Thoracic aorta (tissue), 2 donors: ENCODE measurements at places on chromosomes 13 and 19. TPM values are rescaled to one million over a fixed set of nuclear protein-coding genes. Genes with fewer than 3 reads are reported as not detected.

DNA sequence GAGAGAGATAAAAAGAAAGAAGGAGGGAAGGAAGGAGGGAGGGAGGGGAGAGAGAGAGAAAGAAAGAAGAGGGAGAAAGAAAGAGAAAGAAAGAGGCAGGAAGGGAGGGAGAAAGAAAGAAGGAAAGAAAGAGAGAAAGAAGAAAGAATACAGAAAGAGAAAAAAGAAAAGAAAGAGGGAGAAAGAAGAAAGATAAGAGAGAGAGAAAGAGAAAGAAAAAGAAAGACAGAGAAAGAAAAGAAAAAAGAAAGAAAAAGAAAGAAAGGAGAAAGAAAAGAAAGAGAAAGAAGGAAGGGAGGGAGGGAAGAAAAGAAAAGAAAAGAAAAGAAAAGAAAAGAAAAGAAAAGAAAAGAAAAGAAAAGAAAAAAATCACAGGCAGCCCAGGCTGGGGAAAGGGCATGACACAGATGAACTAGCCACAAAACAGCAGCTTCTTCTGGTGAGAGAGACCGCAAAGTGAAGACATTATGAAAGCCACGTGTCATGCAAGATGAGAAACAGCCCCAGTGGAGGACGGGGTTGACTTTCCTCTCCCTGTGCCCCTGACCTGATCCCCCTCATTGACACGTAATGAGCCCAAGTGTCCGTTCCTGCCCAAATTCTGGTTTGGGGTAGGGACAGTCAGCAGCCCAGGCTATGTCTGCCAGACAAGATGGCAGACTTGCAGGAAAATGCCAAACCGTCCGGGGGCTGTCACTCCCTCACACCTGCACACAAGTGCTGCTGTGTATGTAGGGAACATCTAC is 102.1 kb downstream of the INSR start:
- no peak for DNase-seq
- no peaks in the 10 kb centered on the region for H3K36me3 ChIP-seq
- H3K27ac ChIP-seq = no peak overlapping the region

GRCh38 chr19:22260499-22260898 is 25.7 kb upstream of the ZNF729 start:
- no peaks in the 10 kb centered on the region for H3K36me3 ChIP-seq
- H3K4me1 ChIP-seq = no peaks in the 10 kb centered on the region
- no peak for DNase-seq

GRCh38 chr19:958967-959855 is 24.9 kb upstream of the WDR18 start:
- H3K36me3 ChIP-seq = no peaks in the 10 kb centered on the region
- no peaks in the 10 kb centered on the region for H3K27me3 ChIP-seq
- no peak overlapping the region for H3K4me3 ChIP-seq

Gene SOX1
- not detected for total RNA-seq

Gene PRR19
- total RNA-seq = not detected

DNA sequence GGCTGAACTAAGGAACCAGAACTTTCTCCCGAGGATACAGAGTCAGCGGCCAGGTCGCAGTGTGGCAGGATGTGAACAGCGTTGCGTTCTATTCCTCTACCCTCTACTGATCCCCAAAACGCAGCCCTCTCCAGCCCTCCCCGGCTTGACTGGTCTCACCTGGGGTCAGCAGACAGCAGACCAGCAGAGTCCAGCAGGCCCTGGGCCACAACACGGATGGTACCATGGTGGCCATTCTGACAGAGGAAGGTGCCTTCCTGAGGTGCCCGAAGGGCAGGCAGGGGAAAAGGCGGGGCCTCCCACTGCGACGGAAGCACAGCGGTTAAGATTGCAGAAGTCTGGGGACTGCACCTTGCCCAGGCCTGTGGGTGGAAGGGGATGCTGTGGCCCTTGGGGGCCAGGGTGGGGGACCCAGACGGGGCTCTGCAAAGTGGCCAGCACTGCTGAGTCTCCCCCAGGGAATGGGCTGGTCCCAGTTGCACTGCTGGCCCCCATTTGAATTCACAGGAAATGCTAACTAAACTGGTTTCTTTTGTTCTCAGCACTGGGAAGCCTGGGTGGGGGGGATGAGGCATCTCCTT is at the start of gene ICAM3:
Gene ICAM3, minus strand, starts transcription at position 245 of the 581 bp plus-strand sequence. Its CDS starts 10 bp downstream, at position 235.
- no peaks in the 10 kb centered on the region for H3K27me3 ChIP-seq
- no peaks in the 10 kb centered on the region for H3K4me1 ChIP-seq
- peak within 1 kb of the TSS; percentile 29 for H3K4me3 ChIP-seq
- H3K27ac ChIP-seq = no peak within 1 kb of the TSS

GRCh38 chr19:32631381-32631780 is 43.6 kb downstream of the ANKRD27 start:
- peaks cover 31% of the 10 kb centered on the region for H3K36me3 ChIP-seq
- no peaks in the 10 kb centered on the region for H3K27me3 ChIP-seq
- DNase-seq = no peak
- no peaks in the 10 kb centered on the region for H3K4me1 ChIP-seq
- H3K27ac ChIP-seq = no peak overlapping the region

DNA sequence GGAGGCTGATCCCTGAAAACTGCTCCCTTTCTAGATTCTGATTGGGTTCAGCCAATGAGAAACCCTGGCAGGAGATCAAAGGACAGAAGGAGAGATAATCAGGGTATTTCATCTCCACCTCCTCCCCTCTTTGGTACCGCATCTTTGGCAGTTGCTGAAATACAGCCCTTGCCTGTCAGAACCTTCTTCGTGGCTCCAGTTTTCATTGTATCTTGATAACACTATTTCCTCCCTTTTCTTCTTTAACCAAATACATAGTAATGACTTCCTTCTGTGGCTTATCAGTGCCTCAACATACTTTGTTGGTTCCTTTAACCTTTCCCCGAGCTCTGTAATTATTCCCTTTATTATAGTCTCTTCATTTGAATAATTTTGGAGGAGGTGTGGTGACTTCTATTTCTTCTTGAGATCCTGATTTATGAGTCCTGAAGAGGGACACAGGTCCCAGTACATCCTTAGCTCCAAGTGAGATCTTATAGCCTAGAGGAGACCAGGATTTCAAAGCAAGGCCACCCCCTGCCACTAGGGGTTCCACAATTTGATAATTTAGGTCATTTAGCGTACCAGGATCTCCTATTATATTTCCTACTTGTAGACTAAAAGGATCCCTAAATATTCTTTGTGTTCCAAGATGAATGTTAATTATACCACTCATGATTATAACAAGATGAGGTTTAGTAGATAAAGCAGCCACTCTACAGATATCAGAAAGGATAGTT is 98.0 kb downstream of the EDNRB start:
- no peak overlapping the region for H3K27ac ChIP-seq
- H3K27me3 ChIP-seq = no peaks in the 10 kb centered on the region
- no peak for DNase-seq

DNA sequence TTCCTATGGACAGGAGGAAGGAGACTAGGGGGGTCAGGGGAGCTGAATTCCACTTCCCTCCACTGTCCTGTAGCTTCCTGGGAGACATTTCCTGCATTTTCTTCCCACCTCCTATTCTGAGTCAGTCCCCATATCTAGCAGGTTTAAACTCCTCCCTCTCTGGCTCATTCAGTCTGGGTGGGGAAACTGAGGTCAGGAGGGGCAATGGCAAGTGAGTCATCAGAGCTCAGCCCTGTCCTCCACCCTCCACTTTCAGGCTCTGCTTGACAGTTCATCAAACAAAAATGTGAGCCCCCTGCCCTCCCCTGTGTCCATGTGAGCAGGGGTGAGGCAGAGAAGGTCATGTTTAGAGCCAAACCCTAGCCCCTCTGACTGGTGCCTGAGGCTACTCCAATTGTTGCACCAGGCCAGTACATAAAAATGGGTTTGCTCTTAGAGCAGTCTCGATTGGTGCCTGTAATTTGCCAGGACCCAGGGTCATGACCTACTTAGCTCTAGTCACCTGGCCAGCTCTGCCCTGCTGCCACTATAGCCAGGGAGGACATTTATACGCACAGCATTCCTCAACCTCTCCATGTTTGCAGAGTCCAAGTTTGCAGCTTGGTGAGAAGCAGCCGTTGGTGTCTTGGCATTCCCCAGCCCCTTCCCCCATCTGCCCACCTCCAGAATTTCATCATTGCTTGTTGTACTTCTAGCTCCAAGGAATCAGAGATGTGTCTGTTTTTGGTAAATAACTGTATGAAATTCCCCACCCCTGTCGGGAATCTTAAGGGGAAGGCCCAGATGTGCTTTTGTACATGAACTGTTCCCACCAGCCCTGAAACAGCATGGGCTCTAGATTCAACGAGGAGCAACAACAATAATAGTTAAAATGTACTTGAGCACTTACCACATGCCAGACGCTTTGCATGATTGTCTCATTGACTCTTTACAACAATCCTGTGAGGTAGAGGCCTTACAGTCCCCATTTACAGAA is 20.7 kb downstream of the SAMD4B start:
- no peak overlapping the region for H3K4me3 ChIP-seq
- peaks cover 23% of the 10 kb centered on the region for H3K36me3 ChIP-seq
- H3K4me1 ChIP-seq = peaks cover 7% of the 10 kb centered on the region
- H3K27ac ChIP-seq = peak overlapping the region; percentile 37
- no peak for DNase-seq

- H3K27ac ChIP-seq = no peak overlapping the region
- no peaks in the 10 kb centered on the region for H3K27me3 ChIP-seq
- DNase-seq = no peak
- H3K4me3 ChIP-seq = no peak overlapping the region
Observed at GRCh38 chr19:44640518-44640917, 3.2 kb upstream of the PVR start.

DNA sequence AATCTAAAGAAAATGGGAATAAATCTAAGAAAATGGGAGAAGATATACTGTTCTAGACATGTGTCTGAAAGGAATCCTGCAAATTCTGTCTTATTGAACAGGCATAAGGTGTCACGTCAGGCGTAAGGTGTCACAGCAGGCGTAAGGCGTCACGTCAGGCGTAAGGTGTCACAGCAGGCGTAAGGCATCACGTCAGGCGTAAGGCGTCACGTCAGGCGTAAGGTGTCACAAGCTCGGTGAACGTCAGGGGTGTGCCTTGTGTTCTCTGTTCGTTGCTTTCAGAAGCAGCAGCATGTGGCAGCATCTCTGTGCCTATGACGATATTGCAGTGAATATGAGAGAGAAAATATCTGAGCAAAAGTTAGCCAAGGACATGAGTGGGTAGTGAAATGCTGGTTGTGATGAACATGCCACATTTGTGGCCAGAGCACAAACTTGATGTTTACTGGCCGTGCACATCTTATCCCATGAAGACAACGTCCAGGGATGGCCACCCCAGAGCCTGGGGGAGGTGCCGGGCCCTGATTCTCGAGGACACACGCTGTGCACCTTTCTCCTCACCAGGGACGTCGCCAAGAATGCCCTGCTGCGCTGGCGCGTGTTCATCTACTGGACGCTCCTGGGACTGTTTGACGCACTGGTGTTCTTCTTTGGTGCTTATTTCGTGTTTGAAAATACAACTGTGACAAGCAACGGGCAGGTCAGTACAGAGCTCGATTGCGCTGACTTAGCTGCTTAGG is 107.0 kb upstream of the MCF2L start:
- H3K36me3 ChIP-seq = no peaks in the 10 kb centered on the region
- no peak for DNase-seq
- no peak overlapping the region for H3K27ac ChIP-seq
- no peaks in the 10 kb centered on the region for H3K27me3 ChIP-seq
- no peaks in the 10 kb centered on the region for H3K4me1 ChIP-seq

Gene TUBB4A
- not detected for total RNA-seq

Gene C1QTNF9B
- not detected for total RNA-seq

Gene IGFL4
- not detected for total RNA-seq

DNA sequence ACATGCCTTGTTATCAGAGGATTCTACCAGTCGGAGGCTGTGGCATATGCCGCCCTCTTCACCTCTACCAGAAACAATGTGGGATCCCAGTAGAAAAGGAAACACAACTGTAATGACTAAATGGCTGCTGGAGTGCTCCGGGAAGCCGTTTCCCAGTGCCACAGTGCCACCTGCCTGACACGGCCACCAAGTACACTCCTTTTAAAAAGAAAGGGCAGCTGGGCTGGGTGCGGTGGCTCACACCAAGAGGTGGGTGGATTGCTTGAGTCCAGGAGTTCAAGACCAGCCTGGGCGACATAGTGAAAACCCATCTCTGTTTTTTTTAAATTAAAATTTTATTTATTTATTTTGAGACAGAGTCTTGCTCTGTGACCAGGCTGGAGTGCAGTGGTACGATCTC is 67.3 kb downstream of the TRPM4 start:
- H3K4me3 ChIP-seq = no peak overlapping the region
- DNase-seq = no peak
- H3K27me3 ChIP-seq = no peaks in the 10 kb centered on the region

Gene ZGLP1
- not detected for total RNA-seq

GRCh38 chr13:39607876-39608275 is 4.9 kb upstream of the LHFPL6 start:
- DNase-seq = no peak
- H3K27ac ChIP-seq = no peak overlapping the region

Gene RFPL4A
- total RNA-seq = not detected

DNA sequence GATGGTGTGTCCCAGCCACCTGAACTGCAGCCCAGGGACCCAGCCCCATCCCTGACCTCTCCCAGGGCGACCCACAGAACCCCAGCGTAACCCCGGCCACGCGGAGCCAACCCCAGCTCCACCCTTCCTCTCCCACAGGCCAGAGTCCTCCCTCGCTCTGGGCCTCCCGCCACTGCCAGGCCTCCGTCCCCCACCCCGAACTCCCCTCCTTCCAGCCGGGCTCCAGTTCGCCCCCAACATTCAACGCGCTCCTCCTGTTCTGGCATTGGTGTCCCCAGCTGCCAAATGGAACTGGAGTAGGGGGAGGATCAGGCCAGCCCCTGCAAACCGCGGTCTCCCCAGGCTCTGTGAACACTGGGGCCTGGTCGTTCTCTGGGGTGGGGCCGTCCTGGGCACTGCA is 7.4 kb downstream of the LINGO3 start:
- no peaks in the 10 kb centered on the region for H3K27me3 ChIP-seq
- H3K36me3 ChIP-seq = no peaks in the 10 kb centered on the region
- H3K4me3 ChIP-seq = no peak overlapping the region
- no peak overlapping the region for H3K27ac ChIP-seq
- no peaks in the 10 kb centered on the region for H3K4me1 ChIP-seq

GRCh38 chr13:28867564-28867963 is 47.4 kb downstream of the MTUS2 start:
- no peaks in the 10 kb centered on the region for H3K36me3 ChIP-seq
- no peaks in the 10 kb centered on the region for H3K27me3 ChIP-seq

DNA sequence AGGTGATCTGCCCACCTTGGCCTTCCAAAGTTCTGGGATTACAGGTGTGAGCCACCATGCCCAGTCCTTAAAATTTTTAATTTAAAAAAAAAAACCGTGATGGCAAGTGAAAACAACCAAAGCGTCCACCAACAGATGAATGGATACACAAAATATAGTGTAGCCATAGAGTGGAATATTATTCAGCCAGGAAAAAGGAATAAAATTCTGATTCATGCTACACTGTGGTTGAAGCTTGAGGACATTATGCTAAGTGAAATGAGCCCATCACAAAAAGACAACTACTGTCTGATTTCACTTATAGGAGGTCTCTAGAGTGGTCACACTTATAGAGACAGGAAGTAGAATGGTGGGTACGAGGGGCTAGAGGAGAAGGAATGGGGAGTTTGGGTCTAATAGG is 26.3 kb upstream of the KLF2 start:
- H3K36me3 ChIP-seq = no peaks in the 10 kb centered on the region
- H3K4me1 ChIP-seq = peaks cover 4% of the 10 kb centered on the region
- no peak for DNase-seq
- no peak overlapping the region for H3K4me3 ChIP-seq
- H3K27ac ChIP-seq = no peak overlapping the region
- no peaks in the 10 kb centered on the region for H3K27me3 ChIP-seq

Gene DBP
- total RNA-seq = 3.9 TPM

Gene IGSF23
- not detected for total RNA-seq
